Mesothelial cell of epicardium (in vitro differentiated cells): ENCODE measurements at places on chromosomes 1 and 21.

- no peak for DNase-seq
These were observed 16.0 kb upstream of the LSS start for GRCh38 chr21:46244602-46245001.

- no peak for DNase-seq
These were observed 12.5 kb upstream of the FAM76A start for GRCh38 chr1:27713139-27713725.

DNA sequence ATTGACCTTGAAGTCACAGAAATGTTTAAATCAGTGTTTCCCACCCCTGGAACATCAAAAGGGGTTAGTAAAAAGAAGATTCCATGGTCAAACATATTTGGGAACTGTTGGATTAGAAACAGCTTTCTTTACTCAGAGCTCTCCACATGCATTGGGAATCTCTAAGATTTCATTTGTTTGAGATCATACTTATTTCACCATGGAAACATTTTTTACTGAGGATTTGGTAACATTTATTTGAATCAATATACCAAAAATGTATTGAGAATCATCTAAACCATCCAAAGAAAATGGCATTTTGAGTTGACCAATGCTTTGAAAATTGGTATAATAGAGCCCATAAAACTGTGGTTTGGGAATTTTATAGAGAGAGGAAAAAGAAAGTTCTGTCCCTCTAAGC is 25.3 kb downstream of the NGF start:
- DNase-seq = no peak

DNA sequence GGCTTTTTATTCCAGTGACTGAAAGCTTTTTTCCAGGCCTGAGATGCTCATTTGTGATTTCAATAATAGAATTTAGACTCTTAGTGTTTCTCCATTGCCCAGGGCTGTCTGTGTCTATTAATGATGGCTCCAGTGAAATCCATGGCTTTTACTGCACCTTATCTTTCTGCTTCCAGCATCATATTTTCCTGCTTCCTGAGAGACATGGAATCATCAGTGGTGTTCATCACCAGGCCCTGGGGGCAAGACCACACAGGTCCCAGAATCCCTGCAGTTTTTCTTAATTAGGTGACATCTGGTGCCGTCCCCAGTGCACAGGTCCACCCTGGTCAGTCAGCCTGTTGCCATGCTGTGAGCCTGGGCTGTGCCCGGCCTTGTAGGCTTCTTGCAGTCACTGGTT is 15.5 kb downstream of the NT5C1A start:
- DNase-seq = no peak

DNA sequence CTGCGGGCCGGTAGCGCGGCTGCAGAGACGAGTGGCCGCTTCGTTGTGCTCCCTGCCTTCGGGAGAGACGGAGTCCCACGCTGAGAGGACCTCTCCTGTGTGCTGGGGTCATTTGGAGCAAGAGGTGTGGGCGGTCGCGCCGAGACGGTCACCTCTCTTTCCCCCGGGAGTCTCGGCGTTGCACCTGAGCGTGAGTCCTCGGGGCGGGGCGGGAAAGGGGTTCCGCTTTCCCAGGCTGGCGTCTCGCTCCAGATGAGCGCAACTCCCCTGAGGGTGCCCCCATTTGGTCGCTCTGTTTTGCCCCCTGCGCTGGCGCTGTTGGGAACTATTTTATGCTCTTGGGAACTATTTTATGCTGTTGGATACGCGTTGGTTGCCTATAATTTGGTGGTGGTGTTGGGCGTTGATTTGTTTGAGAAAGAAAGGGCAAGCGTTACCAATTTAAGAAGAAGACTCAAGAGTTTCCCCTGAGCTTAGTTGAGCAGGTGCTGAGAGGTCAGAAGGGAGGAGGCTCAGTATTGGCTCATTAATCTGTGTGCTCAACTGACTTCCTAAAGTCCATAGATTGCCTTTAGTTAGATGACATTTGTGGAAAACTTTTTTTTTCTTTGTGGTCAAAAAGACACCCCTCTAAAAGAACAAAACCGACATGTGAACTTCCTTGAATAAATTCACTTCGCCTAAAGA is 683 bp downstream of the LRRC8B start:
- peak; percentile 20 for DNase-seq

GRCh38 chr21:46154955-46155513 is 345 bp downstream of the FTCD start:
- no peak for DNase-seq

DNA sequence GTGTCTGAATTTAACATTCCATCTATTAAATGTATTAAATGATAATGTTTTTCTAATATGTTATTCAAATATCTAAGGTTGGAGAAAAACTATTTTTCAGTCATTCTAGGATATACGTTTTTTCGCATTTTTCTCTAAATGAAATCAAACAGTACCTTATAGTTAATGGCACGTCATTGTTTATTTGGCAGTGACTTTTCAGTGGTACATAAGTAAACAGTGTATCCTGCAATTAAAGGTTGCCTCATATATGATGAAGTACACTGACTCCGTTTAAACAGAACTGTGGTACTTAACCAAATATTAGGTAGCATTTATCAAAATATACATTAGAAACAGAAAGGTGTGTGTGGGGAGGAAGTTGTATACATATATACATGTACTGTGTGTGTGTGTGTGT is 79.2 kb downstream of the EPS15 start:
- no peak for DNase-seq

- no peak for DNase-seq
These were observed 111.0 kb downstream of the ACTL8 start for GRCh38 chr1:17865912-17866739.

DNA sequence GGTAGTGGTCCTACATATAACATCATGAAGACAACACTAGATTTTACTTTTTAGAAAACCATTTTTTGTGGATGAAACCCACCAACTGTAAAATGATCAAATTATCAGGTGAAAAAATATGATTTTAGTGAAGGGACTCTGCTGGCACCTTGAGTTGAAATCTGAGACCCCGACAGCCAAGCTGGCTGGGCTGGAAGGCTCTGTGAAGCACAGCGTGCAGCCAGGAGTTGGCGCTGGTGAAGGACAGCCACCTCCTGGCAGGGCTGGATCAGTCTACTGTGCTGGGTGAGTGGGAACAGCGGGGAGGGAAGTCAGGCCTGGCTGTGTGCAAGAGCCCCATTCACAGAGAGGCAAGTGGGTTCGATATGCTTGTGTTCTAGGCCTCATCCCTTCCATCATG is 47.9 kb downstream of the DDAH1 start:
- DNase-seq = no peak

DNA sequence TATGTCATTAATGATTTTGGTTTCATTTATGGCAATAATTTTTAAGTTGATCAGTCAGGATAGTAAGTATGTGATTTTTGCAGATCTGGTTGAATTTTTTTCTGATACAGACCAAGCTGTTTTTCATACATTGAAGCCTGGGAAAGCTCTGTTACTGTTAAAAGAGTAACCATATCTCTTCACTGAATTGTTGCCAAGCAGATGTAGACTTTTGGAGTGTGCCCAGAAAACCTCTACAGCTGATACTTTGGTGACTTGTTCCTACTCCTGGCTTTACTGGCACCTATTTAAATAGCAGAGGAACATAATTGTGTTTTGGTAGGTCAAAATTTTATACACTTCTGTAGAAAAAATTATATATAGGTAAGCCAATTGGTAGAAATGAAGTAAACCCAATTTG is 49.4 kb downstream of the NFIA start:
- DNase-seq = no peak

GRCh38 chr1:117609471-117609911 is 3.6 kb downstream of the TENT5C start:
- peak; percentile 20 for DNase-seq

- no peak for DNase-seq
These were observed 18.4 kb downstream of the IQGAP3 start for GRCh38 chr1:156553860-156554485.

- DNase-seq = no peak
These were observed 67.2 kb downstream of the ALG14 start for GRCh38 chr1:95005584-95005983.

DNA sequence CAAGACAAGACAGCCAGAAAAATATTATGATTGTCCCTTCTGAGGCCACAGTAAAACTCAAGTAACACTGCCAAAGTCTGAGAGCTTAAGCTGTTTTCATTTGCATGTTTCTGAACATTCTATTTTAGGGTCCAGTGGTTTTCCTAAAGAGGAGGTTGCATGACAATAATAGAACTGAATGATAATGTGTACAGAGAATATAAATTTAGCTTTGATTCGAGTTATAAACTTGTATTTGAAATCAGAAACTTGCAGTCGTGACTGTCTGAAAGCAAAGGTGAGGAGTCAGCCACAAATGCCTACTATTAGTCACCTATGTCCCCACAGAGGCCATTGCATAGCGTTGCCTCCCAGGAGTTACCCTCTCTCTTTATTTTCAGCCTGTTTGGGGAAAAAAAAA is 363.1 kb upstream of the ADGRL2 start:
- no peak for DNase-seq

GRCh38 chr1:58584082-58584895 is 7.2 kb upstream of the TACSTD2 start:
- no peak for DNase-seq

- no peak for DNase-seq
These were observed 9.1 kb downstream of the RHOC start for GRCh38 chr1:112697781-112698201.

GRCh38 chr1:34977858-34978257 is 7.3 kb downstream of the TMEM35B start:
- DNase-seq = no peak

GRCh38 chr1:26110731-26111529 is 694 bp upstream of the PDIK1L start:
- DNase-seq = peak; percentile 87

GRCh38 chr1:1219341-1219740 is 5.4 kb upstream of the TNFRSF4 start:
- no peak for DNase-seq

- no peak for DNase-seq
These were observed 112.2 kb downstream of the DISP1 start for GRCh38 chr1:222927031-222927430.

GRCh38 chr1:117673405-117673804 is 67.6 kb downstream of the TENT5C start:
- no peak for DNase-seq

DNA sequence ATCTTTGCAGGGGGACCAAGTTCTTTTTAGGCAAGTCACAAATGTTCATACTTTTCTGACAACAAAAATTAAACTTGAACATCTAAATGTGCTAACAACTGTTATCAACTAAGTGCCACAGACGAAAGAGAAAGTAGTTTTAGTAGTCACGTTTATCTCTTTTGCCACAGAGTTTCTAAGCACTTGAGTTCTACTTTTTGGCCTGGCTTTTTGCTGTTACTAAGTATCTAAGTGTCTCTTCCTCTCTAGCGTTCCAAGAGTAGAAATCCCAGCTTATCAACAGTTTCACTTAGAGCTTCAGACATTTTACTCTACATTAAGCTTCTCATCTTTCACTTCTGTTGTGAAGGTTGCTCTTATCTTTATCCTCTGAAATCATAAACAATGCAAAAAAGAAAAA is 34.2 kb downstream of the GATAD2B start:
- DNase-seq = no peak

DNA sequence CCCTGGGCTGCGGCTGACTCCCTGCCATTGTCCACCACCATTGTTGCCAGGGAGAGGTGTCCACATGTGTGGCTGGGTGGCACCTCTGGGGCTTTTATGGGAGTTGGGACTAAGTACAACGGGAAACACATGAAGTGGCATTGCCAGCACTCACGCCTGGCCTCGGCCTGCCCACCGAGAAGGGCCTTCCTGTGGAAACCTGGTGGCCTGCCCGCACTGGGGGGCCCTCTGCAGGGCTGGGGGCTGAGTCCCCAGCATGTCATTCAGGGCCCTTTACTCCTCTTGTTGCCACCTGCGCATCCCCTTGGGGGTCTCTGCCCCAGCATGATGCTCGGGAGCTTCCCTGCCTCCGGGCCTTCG is 35.5 kb upstream of the RUNX3 start:
- no peak for DNase-seq

DNA sequence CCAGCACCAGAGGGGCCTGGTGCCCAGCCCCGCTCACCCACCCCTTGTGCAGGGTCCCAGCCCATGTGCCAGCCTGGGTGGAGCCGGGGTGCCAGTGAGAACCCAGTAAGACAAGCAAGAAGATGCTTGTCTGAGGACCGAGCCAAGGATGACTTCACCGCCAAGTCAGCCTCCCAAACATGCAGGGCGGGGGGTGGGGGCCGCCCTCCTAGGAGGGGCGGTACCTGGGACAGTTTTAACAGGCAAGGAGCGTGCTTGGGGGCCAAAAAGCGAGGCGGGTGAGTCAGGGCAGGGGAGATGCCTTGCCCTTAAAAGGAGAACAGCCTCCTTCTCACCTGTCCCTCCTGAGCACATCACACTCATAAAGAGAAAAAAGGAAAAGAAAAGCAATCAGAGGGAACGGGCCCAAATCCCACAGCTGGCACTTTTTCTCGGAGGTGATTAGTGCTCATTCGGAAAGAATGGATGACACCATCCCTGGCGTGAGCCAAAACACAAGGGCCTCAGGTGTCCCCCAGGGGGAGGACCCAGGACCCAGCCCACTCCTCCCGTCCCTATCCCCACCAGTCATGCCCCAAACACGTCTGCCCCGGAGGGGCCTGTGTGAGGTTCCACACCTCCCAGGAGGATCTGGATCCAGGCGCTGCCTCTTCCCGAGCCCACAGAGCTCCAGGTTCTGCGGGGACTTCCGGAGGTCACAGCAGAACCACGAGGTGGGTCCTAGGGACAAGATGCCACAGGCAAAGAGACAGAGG is 77.6 kb upstream of the IFFO2 start:
- DNase-seq = no peak

DNA sequence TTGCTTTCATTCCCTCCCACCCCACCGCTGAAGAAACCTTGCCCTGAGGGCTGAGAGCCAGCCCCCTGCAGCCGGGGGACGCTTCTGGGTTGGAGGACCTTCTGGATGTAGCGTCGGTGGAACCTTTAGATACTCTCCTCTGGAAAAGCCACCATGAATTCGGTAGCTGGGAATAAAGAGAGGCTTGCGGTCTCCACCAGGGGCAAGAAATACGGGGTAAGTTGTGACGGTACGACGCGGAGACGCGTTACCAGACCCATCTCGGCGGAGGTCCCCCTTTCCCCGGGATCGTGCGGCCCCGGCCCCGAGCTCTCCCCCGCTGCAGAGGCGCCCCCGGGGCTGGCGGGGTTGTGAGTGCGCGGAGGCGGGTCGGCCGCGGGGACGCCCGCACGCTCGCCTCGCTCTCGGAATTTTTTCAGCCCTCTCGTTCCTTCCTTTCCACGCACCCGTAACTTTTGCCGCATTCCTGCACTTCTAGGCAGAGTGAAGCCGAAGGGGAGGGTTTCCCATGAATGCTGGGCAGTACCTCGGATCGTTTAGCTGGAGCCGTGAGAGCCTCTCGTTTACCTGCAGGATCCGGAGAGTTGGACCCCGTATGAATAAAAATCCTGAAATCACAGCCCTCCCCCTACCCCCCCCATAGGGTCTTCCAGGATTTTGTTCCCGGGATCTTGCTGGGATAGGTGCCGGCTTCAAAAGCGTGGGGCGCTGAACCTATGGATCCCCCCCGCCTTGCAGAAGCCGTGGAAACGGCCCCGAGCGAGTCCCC is 671 bp downstream of the KIF26B start:
- peak; percentile 60 for DNase-seq

GRCh38 chr1:147664206-147664605 is 6.1 kb downstream of the ACP6 start:
- no peak for DNase-seq
